ENCODE measurements at places on chromosomes 6 and 20.

DNA sequence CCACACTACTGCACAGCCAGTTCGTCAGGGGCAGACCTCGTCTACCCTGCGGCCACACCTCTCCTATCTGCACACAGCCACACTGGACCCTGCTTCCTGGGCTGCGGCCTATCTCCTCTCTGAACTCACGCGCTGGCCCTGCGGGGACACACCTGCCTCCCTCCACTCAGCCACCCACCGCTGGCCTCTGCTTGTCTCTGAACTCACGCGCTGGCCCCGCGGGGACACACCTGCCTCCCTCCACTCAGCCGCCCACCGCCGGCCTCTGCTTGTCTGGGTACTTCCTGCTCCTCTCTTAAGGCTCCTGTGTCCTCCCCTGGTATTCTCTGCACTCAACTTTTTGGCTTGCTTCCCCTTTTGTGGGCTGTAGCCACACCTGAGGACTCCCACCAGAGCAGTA lies 52.3 kb downstream of the HUS1B start:
- DNase-seq = no peak

- no peak for DNase-seq
Measured at GRCh38 chr6:128672023-128672422, 151.6 kb upstream of the PTPRK start.

- no peak for DNase-seq
Measured at GRCh38 chr6:2158596-2159271, 86.7 kb downstream of the GMDS start.

DNA sequence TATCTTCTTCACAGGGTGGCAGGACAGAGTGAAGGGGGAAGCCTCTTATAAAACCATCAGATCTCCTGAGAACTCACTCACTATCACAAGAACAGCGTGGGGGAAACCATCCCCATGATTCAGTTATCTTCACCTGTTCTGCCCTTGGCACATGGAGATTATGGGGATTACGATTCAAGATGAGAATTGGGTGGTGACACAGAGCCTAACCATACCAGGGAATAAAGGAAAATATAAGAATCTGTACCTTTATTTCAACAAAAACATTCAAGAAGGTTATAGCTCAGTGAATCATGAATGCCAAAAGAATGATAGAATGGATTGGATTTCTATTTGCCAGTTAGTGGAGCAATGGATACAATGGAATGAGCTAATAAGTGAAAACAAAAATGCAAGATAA lies 214.4 kb downstream of the PTPRK start:
- DNase-seq = no peak

- no peak for DNase-seq
Measured at GRCh38 chr6:114796576-114796975, 453.8 kb upstream of the HS3ST5 start.

DNA sequence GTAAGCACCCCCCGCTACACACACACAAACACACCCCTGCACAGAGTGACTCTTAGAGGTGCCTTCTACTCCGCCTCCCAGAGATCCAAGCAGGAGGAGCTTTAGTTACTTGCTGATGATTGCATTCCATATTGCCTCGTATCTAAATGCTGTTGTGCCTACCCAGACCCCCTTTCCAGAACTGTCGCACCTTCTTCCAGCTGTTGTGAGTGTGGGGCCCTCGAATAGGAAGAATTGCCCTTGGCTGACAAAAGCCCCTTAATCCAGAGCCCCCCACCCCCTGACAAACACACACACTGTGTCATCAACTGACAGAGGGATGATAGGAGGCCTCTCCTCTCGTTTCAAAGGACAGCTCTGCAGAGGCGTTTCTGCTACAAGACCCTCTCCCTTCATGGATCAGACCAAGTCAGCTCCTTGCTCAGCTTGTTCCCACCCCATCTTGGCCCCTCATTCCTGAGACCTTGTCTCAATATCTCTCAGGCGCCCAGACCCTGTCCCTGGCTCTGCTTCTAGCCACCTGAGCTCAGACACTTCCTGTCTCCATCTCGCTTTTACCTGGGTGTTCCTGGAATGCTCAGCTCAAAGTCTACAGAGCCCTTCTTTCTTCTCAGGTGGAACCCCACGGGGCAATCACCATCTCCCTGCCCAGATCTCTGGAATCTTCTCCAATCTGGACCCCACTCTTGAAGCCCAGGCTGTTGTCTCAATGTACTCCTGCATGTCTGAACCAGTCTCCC lies 4.0 kb upstream of the VSX1 start:
- no peak for DNase-seq

GRCh38 chr6:37492236-37492972 lies 7.3 kb downstream of the CCDC167 start:
- DNase-seq = no peak

Measured in stimulated activated CD4-positive, alpha-beta T cell treated with anti-CD3 and anti-CD28 coated beads, Interleukin-4, amount 100 ng/mL, for 4 hours (primary cell).